ENCODE measurements at places on chromosomes 16 and 17.

- H3K27ac ChIP-seq: no peak overlapping the region
- no peaks in the 10 kb centered on the region for H3K4me1 ChIP-seq
- H3K36me3 ChIP-seq: no peaks in the 10 kb centered on the region
These were observed 210.0 kb downstream of the BCAS3 start for GRCh38 chr17:60887614-60888028.

DNA sequence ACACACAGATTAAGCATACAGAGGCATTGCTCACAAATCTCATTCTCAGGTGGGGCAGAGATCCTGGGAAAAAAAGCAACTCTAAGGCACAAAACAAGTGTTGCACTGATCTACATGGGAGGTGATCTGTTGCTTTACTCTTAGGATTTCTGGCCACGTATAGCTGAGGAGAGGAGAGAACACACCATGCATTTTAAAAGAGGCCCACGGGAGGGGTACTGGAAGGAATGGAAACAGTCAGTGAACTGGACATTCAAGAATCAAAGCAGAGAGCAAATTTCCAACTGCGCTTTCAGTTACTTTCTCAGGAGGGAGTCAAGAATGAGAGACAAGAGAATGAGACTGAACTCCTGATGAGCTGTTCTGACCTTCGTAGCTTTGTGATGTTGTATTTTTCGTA is 1105.9 kb downstream of the CDH8 start:
- H3K27me3 ChIP-seq: no peaks in the 10 kb centered on the region
- no peaks in the 10 kb centered on the region for H3K36me3 ChIP-seq
- H3K4me1 ChIP-seq: no peaks in the 10 kb centered on the region
- no peak overlapping the region for H3K4me3 ChIP-seq
- no peak for DNase-seq

- DNase-seq: no peak
- no peaks in the 10 kb centered on the region for H3K27me3 ChIP-seq
- no peaks in the 10 kb centered on the region for H3K36me3 ChIP-seq
- H3K4me3 ChIP-seq: no peak overlapping the region
These were observed 458.5 kb downstream of the RBFOX1 start for GRCh38 chr16:7791028-7791590.

DNA sequence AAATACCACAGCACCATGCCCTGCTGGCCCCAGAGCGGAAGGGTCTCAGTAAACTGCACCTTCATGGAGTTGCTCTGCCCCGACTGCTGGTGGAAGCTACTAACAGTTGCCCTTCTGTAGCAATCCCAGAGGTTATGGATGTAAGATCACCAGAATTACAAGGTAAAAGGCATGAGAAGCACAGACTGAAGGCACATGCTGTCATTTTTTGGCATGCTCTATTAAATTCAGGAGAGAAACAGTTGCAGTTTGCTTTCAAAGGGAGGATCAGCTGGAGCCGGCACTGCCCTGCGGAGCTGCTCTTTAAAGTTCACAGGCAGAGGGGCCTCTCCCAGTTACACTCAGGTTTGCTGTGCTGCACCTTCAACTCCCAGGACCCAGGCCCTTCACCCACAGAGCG is 19.2 kb downstream of the NPRL3 start:
- H3K4me1 ChIP-seq: no peaks in the 10 kb centered on the region
- no peak overlapping the region for H3K27ac ChIP-seq
- H3K36me3 ChIP-seq: peaks cover 5% of the 10 kb centered on the region
- H3K27me3 ChIP-seq: no peaks in the 10 kb centered on the region

DNA sequence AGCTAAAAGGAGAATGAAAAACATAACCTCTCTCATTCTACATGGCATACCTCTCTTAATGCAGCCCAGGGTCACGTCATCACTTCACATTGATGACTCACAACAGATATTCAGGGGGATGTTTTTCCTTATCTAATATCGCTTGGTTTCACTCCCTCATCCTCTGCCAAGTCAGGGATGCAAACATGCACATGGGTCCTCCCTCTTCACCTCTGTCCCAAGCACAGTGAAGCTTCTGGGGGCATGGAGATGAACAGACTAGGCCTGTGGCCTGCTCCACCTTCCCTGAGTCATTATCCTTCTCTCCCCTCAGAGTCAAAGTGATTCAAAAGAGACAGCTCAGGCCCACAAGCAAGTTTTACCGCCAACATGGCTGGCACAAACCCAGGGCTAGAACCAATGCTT is 2.3 kb upstream of the MT2A start:
- peaks cover 42% of the 10 kb centered on the region for H3K4me1 ChIP-seq
- DNase-seq: no peak
- peaks cover 3% of the 10 kb centered on the region for H3K36me3 ChIP-seq
- no peak overlapping the region for H3K4me3 ChIP-seq
- H3K27me3 ChIP-seq: peaks cover under 1% of the 10 kb centered on the region
- peak overlapping the region; percentile 88 for H3K27ac ChIP-seq

DNA sequence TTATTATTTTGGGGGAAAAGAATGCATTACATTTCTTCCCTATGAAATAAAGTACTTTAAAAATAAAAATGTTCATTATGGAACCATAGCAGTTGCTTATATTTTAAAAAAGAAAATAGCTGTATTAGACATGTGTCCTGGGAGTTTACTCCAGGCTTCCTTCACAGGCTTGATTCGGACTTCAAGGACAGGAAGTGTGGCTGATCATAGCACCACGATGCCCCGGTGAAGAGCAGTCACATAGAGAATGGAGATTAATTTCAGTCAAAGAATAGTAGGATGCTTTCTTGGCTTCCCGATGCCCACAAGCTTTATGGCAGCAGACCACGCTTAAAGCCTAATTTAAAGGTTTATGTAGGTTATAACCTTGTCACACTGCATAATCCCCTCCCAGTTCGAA is 125.1 kb downstream of the NPIPB5 start:
- no peaks in the 10 kb centered on the region for H3K4me1 ChIP-seq
- no peak overlapping the region for H3K4me3 ChIP-seq
- H3K27ac ChIP-seq: no peak overlapping the region

- no peaks in the 10 kb centered on the region for H3K4me1 ChIP-seq
- no peaks in the 10 kb centered on the region for H3K36me3 ChIP-seq
- H3K27ac ChIP-seq: no peak within 1 kb of the TSS
- H3K4me3 ChIP-seq: no peak within 1 kb of the TSS
- peaks cover 27% of the 10 kb centered on the region for H3K27me3 ChIP-seq
These were observed at the start of gene ARHGDIG for GRCh38 chr16:280552-280951. ARHGDIG (plus strand) TSS chr16:280591; CDS start chr16:280681, 90 bp downstream.

GRCh38 chr17:75277664-75278071 is 6.6 kb upstream of the MIF4GD start:
- peaks cover 27% of the 10 kb centered on the region for H3K36me3 ChIP-seq
- no peak overlapping the region for H3K27ac ChIP-seq
- H3K4me1 ChIP-seq: peaks cover 15% of the 10 kb centered on the region
- H3K27me3 ChIP-seq: no peaks in the 10 kb centered on the region

DNA sequence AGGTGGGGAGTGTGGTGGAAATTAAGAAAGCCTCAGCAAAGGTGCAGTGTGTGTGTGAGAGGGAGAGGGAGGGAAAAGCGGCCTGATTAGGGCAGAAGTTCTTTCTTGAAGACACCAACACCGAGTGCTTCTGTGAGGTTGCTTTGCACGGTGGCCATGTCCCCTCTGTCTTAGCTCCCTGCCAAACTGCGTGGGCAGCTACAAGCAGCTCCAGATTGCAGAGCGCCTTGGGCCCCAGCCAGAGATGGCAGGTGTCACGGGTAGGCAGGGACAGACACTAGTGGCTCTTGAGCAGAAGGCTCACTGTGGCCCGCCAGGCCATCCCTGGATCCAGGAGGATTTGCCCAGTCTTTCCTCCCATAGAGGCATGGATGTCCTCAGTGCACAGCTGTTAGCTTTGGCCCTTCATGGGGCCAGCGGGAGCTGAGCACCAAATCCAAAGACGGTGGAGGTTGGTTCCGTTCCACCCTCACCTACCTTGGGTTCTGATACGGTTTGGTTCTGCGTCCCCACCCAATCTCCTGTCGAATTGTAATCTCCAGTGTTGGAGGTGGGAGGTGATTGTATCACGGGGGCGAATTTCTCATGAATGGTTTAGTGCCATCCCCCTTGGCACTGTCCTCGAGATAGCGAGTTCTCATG is 21.4 kb downstream of the KIAA0513 start:
- peaks cover 16% of the 10 kb centered on the region for H3K4me1 ChIP-seq
- peaks cover 7% of the 10 kb centered on the region for H3K36me3 ChIP-seq
- no peak overlapping the region for H3K4me3 ChIP-seq
- H3K27me3 ChIP-seq: peaks cover 8% of the 10 kb centered on the region

- no peaks in the 10 kb centered on the region for H3K36me3 ChIP-seq
- peak overlapping the region; percentile 85 for H3K4me3 ChIP-seq
- peaks cover 43% of the 10 kb centered on the region for H3K4me1 ChIP-seq
These were observed 622 bp downstream of the TOM1L2 start for GRCh38 chr17:17971431-17972125.

GRCh38 chr17:77400445-77400870 is 259.7 kb downstream of the SEC14L1 start:
- H3K27ac ChIP-seq: peak overlapping the region; percentile 95
- H3K4me1 ChIP-seq: peaks cover 89% of the 10 kb centered on the region
- DNase-seq: peak; percentile 61
- H3K4me3 ChIP-seq: peak overlapping the region; percentile 71

DNA sequence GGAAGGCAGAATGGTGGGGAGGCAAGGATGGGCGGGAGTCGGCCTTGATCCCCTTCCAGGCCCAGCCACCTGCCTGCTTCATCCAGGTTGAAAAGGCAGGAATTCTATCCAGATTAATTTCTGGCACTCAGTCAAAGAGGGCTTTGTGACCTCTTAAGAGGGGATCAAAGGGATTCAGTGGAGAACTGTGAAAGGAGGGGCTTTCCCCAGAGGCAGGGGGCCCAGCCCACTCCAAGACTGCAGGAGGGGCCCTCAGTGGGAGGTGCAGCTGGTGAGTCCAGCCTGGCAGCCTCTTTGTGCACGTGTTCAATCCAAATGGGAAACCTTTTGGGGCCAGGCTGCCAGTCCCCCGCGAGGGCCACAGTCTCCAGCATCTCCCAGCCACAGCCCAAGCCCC is 148.5 kb upstream of the PLCG2 start:
- peak overlapping the region; percentile 70 for H3K27ac ChIP-seq
- H3K4me3 ChIP-seq: peak overlapping the region; percentile 35
- DNase-seq: no peak
- peaks cover 61% of the 10 kb centered on the region for H3K4me1 ChIP-seq
- no peaks in the 10 kb centered on the region for H3K36me3 ChIP-seq

DNA sequence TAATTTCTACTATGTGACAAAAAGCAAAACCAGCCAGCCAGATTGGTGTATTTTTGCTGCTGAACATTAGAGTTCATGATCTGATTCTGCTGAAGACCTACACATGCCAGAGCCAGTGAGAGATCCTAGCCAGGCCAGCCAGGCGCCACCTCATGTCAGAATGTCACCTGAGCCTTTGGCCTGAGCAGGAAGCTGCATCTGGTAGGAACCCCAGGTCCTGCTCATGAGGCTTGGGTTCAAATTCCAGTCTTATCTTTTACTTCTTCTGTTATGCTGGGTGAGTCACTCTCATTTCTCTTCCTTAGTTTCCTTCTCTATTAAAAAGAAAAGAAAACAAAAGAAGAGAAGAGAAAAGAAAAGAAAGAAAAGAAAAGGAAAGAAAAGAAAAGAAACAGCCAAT is 585.1 kb upstream of the CDH5 start:
- H3K27ac ChIP-seq: no peak overlapping the region
- H3K4me1 ChIP-seq: no peaks in the 10 kb centered on the region
- no peaks in the 10 kb centered on the region for H3K36me3 ChIP-seq
- H3K4me3 ChIP-seq: no peak overlapping the region

DNA sequence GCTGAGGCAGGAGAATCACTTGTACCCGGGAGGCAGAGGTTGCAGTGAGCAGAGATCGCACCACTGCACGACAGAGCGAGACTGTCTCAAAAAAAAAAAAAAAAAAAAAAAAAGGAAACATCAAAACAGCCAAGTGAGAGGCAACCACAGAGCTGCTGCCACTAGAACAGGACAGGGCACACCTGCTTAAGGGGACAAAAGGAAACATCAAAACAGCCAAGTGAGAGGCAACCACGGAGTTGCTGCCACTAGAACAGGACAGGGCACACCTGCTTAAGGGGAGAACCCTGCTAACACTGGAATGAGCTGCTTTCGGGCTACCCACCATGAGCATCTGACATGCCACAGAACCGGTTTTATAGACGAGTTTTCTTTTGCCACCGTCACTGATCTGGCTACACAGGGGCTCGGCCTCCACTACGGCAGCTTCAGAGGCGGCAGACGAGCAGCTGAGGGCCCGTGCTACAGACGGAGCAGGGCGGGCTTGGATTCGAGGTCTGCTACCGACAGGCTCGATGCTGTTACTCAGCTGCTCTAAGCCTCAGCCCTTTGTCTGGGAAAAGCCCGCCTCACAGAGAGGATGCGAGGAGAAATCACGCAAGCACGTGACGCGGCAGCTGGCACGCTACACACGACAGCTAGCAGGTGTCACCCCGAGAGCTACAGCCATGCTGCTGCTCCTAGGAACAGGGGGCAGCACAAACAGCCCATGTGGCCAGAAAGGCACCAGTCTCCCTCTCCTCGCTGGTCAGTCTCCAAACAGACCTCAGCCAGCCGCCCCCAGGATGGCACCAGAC is 2.0 kb downstream of the P4HB start:
- H3K4me1 ChIP-seq: peaks cover 30% of the 10 kb centered on the region
- H3K36me3 ChIP-seq: peaks cover 23% of the 10 kb centered on the region
- no peak overlapping the region for H3K27ac ChIP-seq
- no peak for DNase-seq
- peaks cover 3% of the 10 kb centered on the region for H3K27me3 ChIP-seq

DNA sequence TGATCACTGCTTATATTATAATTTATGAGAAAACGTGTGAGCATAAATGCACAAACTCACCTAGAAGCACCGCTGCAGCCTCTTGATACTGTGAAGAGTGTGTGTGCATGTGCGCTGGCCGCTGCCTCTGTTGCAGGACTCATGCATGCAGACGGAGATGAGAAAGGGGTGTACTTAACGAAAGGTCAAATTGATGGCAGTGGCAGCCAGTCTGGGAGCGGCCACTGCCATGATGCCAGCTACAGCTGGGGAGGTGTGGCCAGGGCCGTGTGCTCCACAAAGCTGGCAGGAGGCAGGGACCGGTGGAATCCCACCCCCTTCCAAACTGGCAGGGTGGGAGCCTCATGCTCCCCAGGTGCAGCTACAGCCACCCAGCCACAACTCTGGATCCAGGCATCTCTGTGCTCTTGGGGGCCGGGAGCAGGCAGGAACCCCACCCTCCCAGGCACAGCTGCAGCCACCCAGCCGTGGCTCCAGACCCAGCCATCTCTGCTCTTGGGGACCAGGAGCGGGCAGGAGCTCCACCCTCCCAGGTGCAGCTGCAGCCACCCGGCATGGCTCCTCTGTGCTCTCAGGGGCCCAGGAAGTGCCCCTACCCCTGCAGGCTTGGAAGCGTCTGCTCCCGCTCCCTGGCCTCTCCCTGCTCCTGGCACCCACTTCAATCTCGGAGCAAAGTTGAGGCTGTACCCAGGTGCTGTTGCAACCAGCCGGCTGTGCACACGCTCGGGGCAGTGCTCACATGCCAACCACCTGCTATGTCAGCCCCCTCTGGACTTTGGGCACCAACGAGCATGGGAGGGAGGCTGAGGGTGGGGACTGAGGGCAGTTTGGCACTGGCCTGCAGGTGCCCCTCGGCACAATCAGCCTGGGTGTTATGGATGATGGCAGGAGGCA is 77.5 kb upstream of the CHMP6 start:
- no peaks in the 10 kb centered on the region for H3K4me1 ChIP-seq
- H3K4me3 ChIP-seq: no peak overlapping the region
- H3K27ac ChIP-seq: no peak overlapping the region
- DNase-seq: no peak
- no peaks in the 10 kb centered on the region for H3K27me3 ChIP-seq

GRCh38 chr17:38415250-38416194 is 12.7 kb upstream of the ARHGAP23 start:
- H3K4me3 ChIP-seq: peak overlapping the region; percentile 37
- H3K36me3 ChIP-seq: no peaks in the 10 kb centered on the region
- peaks cover 31% of the 10 kb centered on the region for H3K27me3 ChIP-seq
- no peak for DNase-seq
- H3K27ac ChIP-seq: peak overlapping the region; percentile 78

All from activated T-helper 1 cell treated with anti-CD3 and anti-CD28 coated beads, Interleukin-12 subunit alpha, Interleukin-12 subunit beta, Interleukin-2, Interleukin-4 antibody, amounts not matched to agents 30 ng/mL and 10 ng/mL and 1 ng/mL, durations not matched to agents 14 hours and 24 hours and 36 hours (primary cell).